ENCODE measurements at places on chromosomes 6 and 20. TPM values are rescaled to one million over a fixed set of nuclear protein-coding genes. Genes with fewer than 3 reads are reported as not detected.

- no peak for DNase-seq
Measured at GRCh38 chr6:24492475-24492874, 2.3 kb upstream of the ALDH5A1 start.

DNA sequence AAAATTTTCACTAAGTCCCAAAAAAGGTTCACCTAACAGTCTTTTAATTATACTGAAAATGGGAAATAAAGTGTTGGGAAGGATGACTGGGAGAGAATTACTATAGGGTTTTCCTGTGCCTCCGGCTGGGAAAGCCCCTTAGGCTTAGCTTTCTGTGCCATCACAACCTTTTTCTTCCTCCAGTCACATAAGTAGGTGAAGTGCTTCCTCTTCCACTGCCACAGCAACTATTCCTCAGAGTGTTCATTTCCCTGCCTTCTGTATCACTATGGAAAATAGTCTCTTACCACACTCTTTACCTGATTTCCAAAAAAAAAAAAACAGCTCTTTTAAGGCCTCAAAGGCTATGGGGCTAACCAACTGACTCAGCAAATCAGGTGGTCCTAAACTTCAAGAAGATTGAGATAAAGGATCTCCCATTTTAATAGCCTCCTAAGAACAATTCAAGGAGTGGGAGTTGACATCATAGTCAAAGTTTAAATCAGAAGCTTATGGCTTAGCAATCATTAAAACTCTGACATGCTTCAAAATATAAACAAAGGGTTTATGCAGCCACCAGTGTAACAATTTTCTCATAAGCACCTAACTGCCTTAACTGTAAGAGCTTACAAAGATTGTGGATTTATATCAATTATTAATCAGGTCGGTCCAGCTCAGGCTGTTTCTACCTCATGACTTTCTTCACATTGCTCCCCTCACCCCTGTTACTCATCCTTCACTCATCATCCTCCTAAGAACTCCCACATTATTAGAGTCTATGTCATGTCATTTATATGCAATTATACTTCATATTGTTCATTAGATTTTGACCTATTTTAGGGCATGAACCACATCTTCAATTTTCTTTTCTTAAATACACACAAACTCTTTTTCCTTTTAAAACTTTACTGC is 95.3 kb downstream of the RNGTT start:
- DNase-seq, result no peak

IP6K3 gene
- total RNA-seq, result 0.95 TPM

DNA sequence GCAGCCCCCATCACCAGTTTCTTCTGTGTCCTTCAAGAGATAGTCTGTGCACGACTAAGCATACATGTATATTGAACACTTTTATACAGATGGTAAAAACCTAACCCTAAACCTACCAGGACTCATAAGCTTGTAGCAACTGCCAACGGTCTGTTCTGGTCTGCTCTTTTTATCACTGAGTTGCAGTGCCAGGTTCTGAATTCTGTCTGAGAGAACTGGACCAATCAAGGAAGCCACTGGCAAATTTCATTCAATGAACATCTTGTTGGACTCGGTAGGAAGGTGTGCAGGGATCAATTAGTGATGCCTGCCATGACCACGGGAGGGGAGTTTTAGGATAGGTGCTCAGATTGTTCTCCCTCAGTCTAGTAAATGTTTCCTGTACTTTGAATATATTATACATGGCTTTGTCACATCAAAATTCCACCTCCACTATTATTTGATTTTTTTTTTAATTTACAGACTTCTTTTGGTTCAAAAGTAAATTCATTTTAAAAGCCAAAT is 146.8 kb downstream of the EYA2 start:
- DNase-seq, result no peak

DNA sequence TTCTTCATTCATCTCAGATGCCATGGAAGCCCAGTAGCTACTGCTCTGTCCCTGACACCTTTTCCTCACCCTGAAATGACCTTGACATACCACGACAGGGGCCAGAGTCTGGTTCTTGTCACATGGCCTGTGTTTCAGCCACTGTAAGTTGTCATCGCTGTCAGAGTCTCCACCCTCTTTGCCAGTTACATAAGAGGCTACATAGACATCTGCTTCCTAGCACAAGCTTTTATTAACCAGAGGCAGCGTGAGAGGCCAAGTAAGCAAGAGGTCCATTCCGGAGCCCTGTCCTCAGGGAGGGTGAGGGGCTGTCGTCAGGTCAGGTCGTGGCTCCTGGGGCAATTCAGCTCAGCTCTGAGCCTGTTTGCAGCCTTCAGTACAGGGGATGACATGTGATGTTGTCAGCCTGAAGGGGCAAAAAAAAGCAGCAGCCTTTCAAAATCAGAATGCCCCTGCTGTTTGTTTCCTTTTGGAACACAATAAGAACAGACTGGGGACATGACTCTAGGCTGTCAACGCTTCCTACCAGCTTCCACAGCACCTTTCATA is 146.3 kb downstream of the MTFR2 start:
- no peak for DNase-seq

COL10A1 gene
- total RNA-seq, result 0.79 TPM

MYH7B gene
- 4.3 TPM for total RNA-seq

GRCh38 chr6:135291288-135292076 is 110.4 kb downstream of the MYB start:
- DNase-seq, result no peak

DNA sequence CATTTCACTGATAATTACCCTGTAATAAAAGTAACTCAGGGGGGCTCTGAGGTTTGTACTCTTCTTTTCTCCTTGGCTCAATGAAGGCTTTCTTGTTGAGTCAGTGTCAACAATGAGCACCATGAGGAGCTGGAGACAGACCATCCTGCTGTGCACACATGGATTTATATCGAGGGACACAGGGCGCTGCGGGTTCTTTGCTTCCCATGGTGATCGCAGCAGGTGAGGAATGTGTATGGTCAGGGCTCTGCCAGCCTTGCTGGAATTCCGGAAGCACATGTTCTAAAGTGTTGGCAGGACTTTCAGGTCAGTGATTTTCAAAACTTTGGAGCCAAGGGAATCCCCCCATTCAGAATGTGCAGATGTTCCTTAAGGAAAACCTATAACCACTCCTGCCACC is 27.1 kb downstream of the SMOC2 start:
- DNase-seq, result no peak

Measured in urinary bladder (tissue), 4 donors.